Cardiac muscle cell (in vitro differentiated cells and primary cell): ENCODE measurements at places on chromosomes 5 and 9. TPM values are rescaled to one million over a fixed set of nuclear protein-coding genes. Genes with fewer than 3 reads are reported as not detected.

The CTXN3 gene
- total RNA-seq: not detected in 2 replicates

The SPINK7 gene
- not detected in 2 replicates for total RNA-seq

The SLC45A2 gene
- 0.85 TPM in 1 of 2 replicates, not detected in the other for total RNA-seq

The FOXD4L3 gene
- 0.21 TPM in 1 of 2 replicates, not detected in the other for total RNA-seq

The GRIN3A gene
- not detected in 2 replicates for total RNA-seq

The BHMT2 gene
- not detected in 2 replicates for total RNA-seq

The MZB1 gene
- total RNA-seq: 2.3 and 5.3 TPM in 2 replicates

The ENTPD2 gene
- not detected in 2 replicates for total RNA-seq

The KCNMB1 gene
- total RNA-seq: 1.9 and 2.9 TPM in 2 replicates

GRCh38 chr9:105117234-105117633 is 127.2 kb upstream of the SLC44A1 start:
- no peaks in the 10 kb centered on the region for H3K36me3 ChIP-seq
- peaks cover 15% of the 10 kb centered on the region for H3K4me1 ChIP-seq
- DNase-seq: no peak

- no peaks in the 10 kb centered on the region for H3K27me3 ChIP-seq
- H3K27ac ChIP-seq: no peak overlapping the region
- H3K36me3 ChIP-seq: no peaks in the 10 kb centered on the region
- H3K4me3 ChIP-seq: no peak overlapping the region
- no peak for DNase-seq
Measured at GRCh38 chr5:17910318-17910717, 276.1 kb downstream of the TAF11L14 start.

DNA sequence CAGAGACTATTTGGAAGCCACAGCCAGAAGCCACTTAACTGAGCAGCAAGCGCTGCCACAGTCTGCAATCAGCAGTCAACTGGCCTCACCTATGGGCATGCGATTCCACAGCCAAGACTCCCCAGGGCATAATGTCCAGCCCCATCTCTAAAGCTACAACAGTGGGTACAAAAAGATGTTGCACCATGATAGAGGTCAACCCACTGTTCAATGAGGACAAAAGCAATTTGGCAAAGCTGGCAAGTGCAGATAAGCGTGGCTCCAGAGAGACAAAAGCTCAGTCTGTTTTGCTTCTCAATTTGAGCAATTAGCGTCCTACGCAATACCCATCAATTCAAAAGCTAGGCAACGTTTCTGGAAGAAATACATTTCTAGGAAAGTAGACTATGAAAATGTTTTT is 3.2 kb downstream of the TAS2R1 start:
- H3K27me3 ChIP-seq: no peaks in the 10 kb centered on the region
- no peak for DNase-seq
- H3K36me3 ChIP-seq: no peaks in the 10 kb centered on the region
- H3K27ac ChIP-seq: no peak overlapping the region

DNA sequence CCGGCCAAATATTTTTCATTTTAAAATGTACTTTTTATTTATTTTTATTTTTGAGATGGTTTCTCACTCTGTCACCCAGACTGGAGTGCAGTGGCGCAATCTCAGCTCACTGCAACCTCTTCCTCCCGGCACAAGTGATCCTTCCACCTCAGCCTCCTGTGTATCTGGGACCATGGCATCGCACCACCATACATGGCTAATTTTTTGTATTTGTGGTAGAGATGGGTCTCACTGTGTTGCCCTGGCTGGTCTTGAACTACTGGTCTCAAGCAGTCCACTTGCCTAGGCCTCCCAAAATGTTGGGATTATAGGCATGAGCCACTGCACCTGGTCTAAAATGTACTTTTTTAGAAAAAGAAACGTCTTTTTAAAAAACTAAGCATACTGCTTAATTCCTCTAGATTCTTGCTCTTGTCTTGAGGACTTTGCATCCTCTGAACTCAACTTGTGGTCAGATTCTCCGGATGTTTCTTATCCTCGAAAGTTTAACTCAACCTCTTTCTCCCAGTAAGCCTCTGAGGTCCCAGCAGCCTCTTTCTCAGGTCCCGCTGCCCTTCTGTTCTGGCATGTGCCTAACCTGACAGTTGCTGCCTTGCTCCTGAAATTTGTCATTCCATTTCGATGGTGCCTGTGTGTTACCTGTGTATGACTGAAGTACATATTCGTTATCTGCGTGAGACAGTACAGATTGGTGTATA is 63.0 kb downstream of the TRIO start:
- H3K27me3 ChIP-seq: no peaks in the 10 kb centered on the region
- H3K4me1 ChIP-seq: peaks cover 28% of the 10 kb centered on the region
- no peak overlapping the region for H3K27ac ChIP-seq

DNA sequence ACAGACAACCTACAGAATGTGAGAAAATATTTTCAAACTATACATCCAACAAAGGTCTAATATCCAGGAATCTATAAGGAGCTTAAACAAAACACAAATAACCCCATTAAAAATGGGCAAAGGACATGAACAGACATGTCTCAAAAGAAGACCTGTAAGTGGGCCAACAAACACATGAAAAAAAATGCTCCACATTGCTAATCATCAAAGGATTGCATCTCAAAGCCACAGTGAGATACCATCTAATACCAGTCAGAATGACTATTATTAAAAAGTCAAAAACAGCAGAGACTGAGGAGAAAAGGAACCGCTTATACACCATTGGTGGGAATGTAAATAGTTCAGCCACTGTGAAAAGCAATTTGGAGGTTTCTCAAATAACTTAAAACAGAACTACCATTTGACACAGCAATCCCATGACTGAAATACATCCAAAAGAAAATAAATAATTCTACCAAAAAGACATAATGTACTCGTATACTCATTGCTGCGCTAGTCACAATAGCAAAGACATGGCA is 39.1 kb upstream of the C5orf63 start:
- no peak overlapping the region for H3K4me3 ChIP-seq
- DNase-seq: no peak
- H3K36me3 ChIP-seq: no peaks in the 10 kb centered on the region
- no peak overlapping the region for H3K27ac ChIP-seq
- no peaks in the 10 kb centered on the region for H3K27me3 ChIP-seq

GRCh38 chr9:124180557-124180956 is 77.2 kb upstream of the NEK6 start:
- peaks cover 6% of the 10 kb centered on the region for H3K27me3 ChIP-seq
- no peaks in the 10 kb centered on the region for H3K4me1 ChIP-seq
- DNase-seq: peak; percentile 84

GRCh38 chr9:20815923-20816703 is 132.1 kb downstream of the FOCAD start:
- H3K36me3 ChIP-seq: no peaks in the 10 kb centered on the region
- peaks cover 5% of the 10 kb centered on the region for H3K4me1 ChIP-seq
- DNase-seq: no peak
- H3K27me3 ChIP-seq: no peaks in the 10 kb centered on the region
- H3K4me3 ChIP-seq: no peak overlapping the region

DNA sequence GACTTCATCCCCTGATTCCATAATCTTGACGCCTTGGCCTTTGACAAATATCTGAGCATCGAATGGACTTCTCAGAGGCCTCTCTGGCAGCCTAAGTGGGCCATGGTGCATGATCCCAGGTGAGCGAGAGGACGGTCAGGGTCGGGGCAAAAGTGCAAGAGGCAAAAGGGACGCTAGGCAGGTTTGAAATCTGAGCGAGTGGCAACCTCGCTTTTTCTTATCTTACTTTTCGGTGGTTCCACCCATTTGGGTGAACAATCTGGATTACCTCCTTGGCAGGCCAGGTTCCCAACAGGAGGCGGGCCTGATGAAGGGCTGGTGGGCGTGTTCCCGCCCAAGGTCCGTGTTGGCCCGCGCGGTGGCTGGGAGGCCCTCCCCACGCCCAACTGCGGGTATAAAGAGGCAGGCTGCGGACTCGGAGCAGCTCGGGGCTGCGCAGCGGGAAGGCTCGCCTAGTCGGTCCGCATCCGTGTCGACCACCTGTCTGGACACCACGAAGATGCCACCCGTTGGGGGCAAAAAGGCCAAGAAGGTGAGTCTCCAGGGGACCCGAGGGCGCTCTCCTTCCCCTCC is at the start of gene BHMT:
BHMT (plus strand) TSS at position 423 of the 573 bp plus-strand sequence; CDS start at position 500, 77 bp downstream.
- peaks cover 67% of the 10 kb centered on the region for H3K27me3 ChIP-seq
- peak within 1 kb of the TSS; percentile 9 for H3K4me3 ChIP-seq
- no peaks in the 10 kb centered on the region for H3K4me1 ChIP-seq
- no peaks in the 10 kb centered on the region for H3K36me3 ChIP-seq

- H3K4me1 ChIP-seq: peaks cover 11% of the 10 kb centered on the region
- no peaks in the 10 kb centered on the region for H3K27me3 ChIP-seq
- H3K36me3 ChIP-seq: no peaks in the 10 kb centered on the region
- no peak overlapping the region for H3K27ac ChIP-seq
Measured at GRCh38 chr5:40733879-40734563, 21.7 kb downstream of the TTC33 start.

- no peak overlapping the region for H3K4me3 ChIP-seq
- H3K4me1 ChIP-seq: peaks cover 9% of the 10 kb centered on the region
- peak; percentile 10 for DNase-seq
- H3K36me3 ChIP-seq: no peaks in the 10 kb centered on the region
- no peak overlapping the region for H3K27ac ChIP-seq
Measured at GRCh38 chr5:89989776-89990175, 419.8 kb downstream of the CETN3 start.

GRCh38 chr5:140024928-140025327 is 18.2 kb downstream of the NRG2 start:
- H3K4me1 ChIP-seq: peaks cover 29% of the 10 kb centered on the region
- H3K4me3 ChIP-seq: no peak overlapping the region
- H3K27ac ChIP-seq: peak overlapping the region; percentile 37
- no peaks in the 10 kb centered on the region for H3K36me3 ChIP-seq
- H3K27me3 ChIP-seq: no peaks in the 10 kb centered on the region

GRCh38 chr9:5002811-5003210 is 17.7 kb downstream of the JAK2 start:
- no peaks in the 10 kb centered on the region for H3K27me3 ChIP-seq
- H3K36me3 ChIP-seq: no peaks in the 10 kb centered on the region
- no peak overlapping the region for H3K27ac ChIP-seq
- DNase-seq: no peak

DNA sequence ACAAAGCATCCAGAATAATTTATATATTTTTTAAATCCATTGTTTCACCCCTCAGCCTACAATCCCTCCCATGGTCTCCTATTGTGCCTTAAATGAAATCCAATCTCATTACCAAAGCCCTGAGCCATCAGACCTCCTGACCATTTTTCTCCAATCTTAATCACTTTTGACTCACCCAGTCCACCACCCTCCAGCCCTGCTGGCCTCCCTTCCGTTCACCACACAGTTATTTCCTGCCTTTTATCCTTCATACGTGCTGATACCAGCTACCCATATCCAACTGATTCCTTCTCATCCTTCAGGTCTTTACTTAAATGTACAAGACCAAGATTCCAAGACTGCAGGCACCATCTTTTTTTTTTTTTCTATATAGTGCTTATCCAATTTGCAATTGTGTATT is 1026.7 kb upstream of the DMAC1 start:
- no peaks in the 10 kb centered on the region for H3K36me3 ChIP-seq
- DNase-seq: no peak
- H3K27ac ChIP-seq: no peak overlapping the region
- H3K4me1 ChIP-seq: peaks cover 5% of the 10 kb centered on the region
- no peaks in the 10 kb centered on the region for H3K27me3 ChIP-seq

DNA sequence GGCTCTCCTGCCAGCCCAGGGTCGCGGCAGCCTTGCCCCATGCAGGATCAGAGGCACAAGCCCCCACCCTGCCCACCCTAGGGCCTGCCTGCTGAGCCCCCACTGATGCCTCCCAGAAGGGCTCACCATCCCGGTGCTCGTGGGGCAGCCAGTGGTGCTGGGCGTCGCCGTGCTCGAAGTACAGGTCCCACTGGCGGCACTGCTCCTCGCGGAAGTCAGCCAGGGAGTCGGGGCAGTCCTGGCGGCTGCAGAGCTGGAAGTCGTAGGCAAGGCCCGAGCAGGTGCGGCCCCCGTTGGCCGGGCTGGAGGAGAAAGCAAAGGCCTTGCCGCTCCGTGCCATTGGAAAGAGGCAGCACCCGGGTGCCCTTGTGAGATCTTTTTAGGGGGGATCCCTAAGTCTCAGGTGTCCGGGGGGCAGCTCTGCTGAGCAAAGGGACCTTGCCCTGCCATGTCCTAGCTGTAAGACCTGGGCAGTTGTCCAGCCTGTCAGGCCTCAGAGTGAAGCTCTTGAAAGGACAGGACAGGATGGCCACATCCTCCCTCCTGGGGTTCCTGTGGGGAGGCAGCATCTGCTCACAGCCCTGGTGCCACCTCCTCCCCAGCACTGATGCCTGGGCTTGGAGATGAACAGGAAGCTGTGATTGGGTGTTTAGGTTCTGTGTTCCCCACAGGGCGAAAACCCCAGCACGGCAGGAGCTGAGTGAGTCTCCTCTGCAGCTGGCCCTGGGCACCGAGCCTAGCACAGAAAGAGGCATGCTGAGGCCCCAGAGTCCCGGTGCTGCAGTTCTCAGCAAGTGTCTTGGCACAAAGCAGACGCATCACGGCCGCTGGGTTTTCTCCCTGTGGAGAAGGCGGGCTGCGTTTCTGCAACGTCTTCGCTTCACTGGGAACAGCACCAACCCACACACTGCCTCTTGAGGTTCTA is 77.7 kb downstream of the ZNF354C start:
- no peak overlapping the region for H3K27ac ChIP-seq
- DNase-seq: no peak
- H3K36me3 ChIP-seq: no peaks in the 10 kb centered on the region
- H3K4me1 ChIP-seq: peaks cover 4% of the 10 kb centered on the region
- no peak overlapping the region for H3K4me3 ChIP-seq

GRCh38 chr9:134855231-134855899 is 25.2 kb upstream of the FCN2 start:
- H3K27me3 ChIP-seq: no peaks in the 10 kb centered on the region
- H3K36me3 ChIP-seq: no peaks in the 10 kb centered on the region
- H3K27ac ChIP-seq: no peak overlapping the region
- no peaks in the 10 kb centered on the region for H3K4me1 ChIP-seq

GRCh38 chr5:10372726-10373709 is 19.5 kb downstream of the MARCHF6 start:
- DNase-seq: no peak
- H3K27ac ChIP-seq: no peak overlapping the region
- no peak overlapping the region for H3K4me3 ChIP-seq
- no peaks in the 10 kb centered on the region for H3K27me3 ChIP-seq
- H3K4me1 ChIP-seq: peaks cover 8% of the 10 kb centered on the region
- H3K36me3 ChIP-seq: peaks cover 3% of the 10 kb centered on the region

- H3K4me1 ChIP-seq: peaks cover 49% of the 10 kb centered on the region
- no peak overlapping the region for H3K4me3 ChIP-seq
- H3K36me3 ChIP-seq: no peaks in the 10 kb centered on the region
- peak overlapping the region; percentile 41 for H3K27ac ChIP-seq
- H3K27me3 ChIP-seq: no peaks in the 10 kb centered on the region
Measured at GRCh38 chr9:34554211-34555001, 31.6 kb upstream of the ENHO start.

DNA sequence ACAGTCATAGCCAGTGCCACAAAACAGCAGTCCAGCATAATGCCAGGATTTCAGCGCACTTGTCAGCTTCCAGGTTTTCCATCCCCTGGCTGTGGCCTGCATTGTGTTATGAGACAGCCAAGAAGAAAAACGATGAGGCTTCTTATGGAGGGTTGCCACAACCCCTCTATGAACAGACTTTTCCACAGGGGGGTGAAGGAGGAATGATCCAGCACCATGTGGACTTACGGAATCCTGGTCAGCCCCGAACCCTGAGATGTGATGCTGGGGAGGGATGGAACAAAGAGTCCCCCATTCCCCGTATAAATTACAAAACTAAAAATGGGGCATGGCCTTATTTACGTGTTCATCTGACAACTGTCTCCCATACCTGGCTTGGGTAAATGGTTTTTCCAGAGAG is 32.6 kb downstream of the FAXDC2 start:
- H3K36me3 ChIP-seq: peaks cover 29% of the 10 kb centered on the region
- H3K27ac ChIP-seq: peak overlapping the region; percentile 68
- no peak for DNase-seq
- no peak overlapping the region for H3K4me3 ChIP-seq
- H3K27me3 ChIP-seq: no peaks in the 10 kb centered on the region
- no peaks in the 10 kb centered on the region for H3K4me1 ChIP-seq
